Stimulated activated CD8-positive, alpha-beta memory T cell treated with anti-CD3 and anti-CD28 coated beads, Interleukin-7, amount 100 ng/mL, for 48 hours (primary cell): ENCODE measurements at places on chromosomes 16 and 17.
A peak's percentile ranks its signal among the peaks of the same experiment; 100 is the strongest.

DNA sequence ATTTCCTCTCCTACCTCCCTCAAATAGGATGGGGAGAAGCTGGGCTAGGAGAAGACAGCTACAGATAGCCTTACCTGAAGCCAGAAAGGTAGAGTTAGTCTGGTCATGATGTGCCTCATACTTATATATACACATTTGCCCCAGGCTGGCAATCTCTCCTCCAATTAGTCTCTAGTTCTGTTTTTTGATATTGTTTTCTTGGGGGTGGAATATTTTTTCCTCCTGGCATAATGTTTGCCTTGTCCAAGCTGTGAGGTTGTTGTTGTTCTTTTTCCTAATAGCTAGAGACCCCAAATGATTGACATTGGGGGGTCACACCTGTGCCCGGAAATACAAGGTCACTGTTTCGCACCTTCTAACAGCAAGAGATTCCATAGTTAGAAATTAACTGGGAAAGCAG lies at the start of gene UMOD:
TSS of gene UMOD (minus strand) at position 101 of the 400 bp plus-strand sequence. CDS start 1,978 bp downstream, outside the sequence.
- DNase-seq = no peak

DNA sequence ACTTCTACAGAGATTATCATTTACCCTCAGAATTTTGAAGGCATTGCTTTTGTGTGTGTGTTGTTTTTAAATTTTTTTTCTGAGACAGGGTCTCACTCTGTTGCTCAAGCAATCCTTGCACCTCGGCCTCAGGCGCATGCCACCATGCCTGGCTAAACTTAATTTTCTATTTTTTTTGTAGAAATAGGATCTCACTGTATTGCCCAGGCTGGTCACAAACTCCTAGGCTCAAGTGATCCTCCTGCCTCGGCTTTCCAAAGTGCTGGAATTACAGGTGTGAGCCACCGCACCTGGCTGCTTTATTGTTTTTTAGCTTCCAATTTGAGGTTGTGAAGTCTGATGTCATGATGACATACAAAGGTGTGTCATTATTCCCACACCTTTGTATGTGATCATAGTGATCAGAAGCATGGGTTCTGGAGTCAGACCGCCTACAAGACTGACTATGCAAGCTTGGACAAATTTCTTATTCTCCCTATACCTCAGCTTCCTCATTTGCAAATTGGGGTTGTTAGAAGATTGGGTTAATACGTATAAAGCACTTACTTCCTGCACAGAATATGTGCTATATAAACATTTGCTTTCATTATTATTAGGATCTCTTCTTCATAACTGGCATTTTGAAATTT lies 5.8 kb downstream of the SEPHS2 start:
- no peak for DNase-seq

DNA sequence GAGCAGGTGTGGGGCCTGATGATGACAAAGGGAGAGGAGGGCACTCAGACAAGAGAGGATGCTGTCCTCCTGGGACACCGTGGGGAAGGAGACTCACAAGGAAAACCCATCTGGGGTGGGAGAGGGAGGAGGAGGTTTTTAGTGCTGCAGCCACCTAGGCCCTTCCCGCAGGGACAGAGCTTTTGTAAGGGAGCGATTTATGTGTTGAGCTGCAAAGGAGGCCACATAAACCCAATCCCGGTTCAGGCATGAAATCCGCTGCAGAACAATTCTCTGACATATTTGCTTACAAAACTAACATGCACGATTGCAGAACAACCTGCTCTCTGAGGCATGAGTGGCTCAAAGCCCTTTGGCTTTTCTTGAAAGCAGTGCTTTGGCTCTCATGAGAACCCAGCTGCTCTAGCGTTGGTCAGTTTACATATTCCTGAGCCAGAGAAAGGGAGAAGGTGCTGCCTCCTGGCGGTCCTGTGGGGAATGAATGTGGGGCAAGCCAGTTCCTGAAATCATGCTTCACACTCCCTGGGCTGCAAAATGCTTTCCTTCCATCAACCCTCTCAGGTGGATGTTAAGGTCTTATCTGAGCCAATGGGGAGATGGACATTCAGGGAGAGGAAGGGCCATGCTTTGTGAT lies 122.4 kb upstream of the NLRP1 start:
- DNase-seq = peak; percentile 8

DNA sequence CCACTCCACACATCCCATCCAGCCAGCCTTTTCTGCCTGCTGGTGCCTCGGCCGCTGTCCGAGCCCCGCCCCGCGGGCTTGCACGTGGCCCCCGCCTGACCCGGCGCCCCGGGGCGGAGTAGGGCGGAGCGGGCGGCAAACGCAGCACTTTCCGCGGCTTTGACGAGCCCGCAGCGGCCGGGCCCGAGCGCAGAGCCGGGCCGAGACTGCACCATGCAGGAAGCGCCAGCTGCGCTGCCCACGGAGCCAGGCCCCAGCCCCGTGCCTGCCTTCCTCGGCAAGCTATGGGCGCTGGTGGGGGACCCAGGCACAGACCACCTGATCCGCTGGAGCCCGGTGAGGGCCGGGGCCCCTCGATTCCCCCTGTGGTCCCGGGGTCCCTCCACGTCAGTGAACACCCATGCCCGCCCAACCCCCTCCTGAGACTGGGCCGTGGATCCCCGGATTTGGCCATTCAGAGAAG lies at the start of gene HSF4:
TSS of gene HSF4 (plus strand) at position 147 of the 463 bp plus-strand sequence. CDS start at position 214, 67 bp downstream.
- DNase-seq = no peak

GRCh38 chr16:78478267-78478861 lies 378.9 kb downstream of the WWOX start:
- no peak for DNase-seq

DNA sequence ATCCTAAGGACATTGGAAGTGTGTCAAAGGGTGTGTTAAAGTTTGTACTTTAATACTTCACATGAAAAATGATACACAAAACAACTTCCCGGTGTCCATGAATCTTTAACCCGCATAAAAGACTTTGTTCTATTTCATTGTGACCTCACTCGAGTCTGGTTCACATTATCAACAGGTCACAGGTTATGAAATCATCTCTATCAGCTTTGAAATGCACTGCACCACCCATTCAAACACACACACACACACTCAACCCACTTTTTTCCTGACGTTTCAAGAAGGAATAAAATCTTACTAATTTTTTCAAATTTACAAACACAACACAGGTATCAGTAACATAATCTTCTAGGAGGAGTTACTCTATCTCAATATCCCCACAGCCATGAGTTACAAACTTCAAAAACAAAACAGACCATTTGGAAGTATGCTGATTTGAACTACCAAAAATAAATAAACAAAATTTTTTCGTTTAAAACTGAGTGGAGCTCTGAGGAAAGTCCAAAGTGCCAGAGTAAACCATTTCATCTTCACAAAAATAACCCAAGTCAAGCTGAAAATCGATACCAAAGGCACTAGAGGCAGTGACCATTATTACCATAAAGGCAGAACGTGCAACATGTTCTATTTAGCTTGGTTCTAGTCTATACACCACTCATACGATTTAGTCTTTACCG lies 2.7 kb downstream of the ACOX1 start:
- DNase-seq = no peak

GRCh38 chr16:979859-980594 lies 1.5 kb upstream of the SOX8 start:
- DNase-seq = no peak

DNA sequence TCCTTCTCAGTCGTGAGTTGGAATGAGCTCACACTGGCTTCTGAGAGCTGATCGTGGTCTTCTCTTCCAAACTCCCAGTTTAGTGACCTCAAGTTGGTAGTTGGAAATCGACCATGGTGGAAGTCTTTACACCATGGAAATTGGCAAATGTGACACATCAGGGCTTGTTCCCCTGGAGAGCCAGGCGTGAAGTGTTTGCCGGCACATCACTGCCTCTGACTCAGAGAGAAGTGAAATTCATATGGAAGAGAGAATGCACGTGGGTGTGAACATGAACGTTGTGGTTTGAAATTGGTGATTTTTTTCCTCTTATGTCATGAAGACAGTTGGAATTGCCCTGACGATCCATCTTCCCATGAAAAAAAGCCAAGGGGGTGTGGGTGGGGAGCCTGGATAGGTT lies 47.4 kb downstream of the AXIN2 start:
- DNase-seq = no peak

- no peak for DNase-seq
These were observed 140.7 kb downstream of the KATNIP start for GRCh38 chr16:27690608-27691007.

- DNase-seq = no peak
These were observed 5.3 kb downstream of the ELOB start for GRCh38 chr16:2771496-2772402.

GRCh38 chr17:48596735-48597527 lies 3.4 kb upstream of the HOXB5 start:
- DNase-seq = no peak

- no peak for DNase-seq
These were observed 44.9 kb downstream of the USP22 start for GRCh38 chr17:20997711-20998570.

DNA sequence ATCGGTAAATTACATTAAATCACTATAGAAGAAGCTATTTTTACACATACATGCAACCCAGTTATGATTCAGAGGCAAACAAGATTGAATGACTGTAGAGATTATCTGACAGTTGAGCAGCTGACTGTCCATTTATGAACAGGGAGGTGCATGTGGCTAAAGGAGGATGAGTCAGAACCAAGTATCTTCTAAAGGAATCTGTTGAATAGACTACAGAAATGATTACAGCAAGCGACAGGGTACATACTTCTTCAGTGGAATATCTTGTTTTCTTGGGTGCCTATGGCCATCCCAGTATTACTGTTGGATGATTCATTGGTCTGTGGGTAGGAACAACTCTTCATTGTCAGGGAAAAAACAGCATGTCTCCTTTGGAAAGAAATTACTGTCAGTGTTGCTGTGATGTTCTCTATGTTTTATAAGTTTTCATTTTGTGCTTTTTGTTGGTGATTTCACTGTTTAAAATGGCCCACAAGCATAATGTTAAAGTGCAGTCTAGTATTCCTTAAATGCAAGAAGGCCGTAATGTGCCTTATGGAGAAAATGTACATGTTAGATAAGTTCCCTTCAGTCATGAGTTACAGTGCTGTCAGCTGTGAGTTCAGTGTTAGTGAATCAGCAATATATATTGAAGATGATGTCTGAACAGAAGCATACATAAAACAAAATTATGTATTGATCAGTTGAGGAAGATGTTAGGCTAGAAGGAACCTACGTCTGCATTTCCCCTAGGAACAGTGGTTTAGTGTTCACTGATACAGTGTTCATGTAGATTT lies 27.0 kb downstream of the CBFB start:
- no peak for DNase-seq
